Suppressor macrophage treated with lipopolysaccharide for 4 hours (primary cell): ENCODE measurements at places on chromosomes 11 and 22.
A peak's percentile ranks its signal among the peaks of the same experiment; 100 is the strongest.

- DNase-seq, result no peak
These were observed 60.3 kb downstream of the SIK3 start for GRCh38 chr11:117037975-117038350.

DNA sequence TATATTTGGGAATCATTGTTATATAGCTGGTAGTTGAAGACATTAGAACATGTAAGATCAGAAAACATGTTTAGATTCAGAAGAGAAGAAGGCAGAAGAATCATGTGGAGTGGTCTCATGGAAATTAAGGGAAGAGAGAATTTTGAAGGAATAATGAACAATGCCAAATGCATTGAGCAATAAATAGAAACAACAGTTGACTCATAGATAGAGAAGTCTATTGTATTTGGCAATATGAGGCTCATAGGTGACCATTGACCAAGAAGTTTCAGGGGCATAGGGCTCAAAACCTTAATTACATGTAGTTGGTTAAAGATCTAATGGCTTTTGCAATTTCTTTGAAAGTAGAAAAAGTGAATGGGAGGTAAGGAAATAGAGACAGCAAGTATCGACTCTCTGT lies 123.9 kb downstream of the PAX6 start:
- no peak for DNase-seq

- no peak for DNase-seq
These were observed 769.1 kb upstream of the LUZP2 start for GRCh38 chr11:23727794-23728193.

GRCh38 chr11:104964247-104964646 lies 4.1 kb downstream of the CASP4 start:
- DNase-seq, result no peak

- DNase-seq, result peak; percentile 63
These were observed 25.4 kb downstream of the TP53AIP1 start for GRCh38 chr11:128917144-128917724.

- no peak for DNase-seq
These were observed 9.6 kb upstream of the CERK start for GRCh38 chr22:46747646-46748045.

DNA sequence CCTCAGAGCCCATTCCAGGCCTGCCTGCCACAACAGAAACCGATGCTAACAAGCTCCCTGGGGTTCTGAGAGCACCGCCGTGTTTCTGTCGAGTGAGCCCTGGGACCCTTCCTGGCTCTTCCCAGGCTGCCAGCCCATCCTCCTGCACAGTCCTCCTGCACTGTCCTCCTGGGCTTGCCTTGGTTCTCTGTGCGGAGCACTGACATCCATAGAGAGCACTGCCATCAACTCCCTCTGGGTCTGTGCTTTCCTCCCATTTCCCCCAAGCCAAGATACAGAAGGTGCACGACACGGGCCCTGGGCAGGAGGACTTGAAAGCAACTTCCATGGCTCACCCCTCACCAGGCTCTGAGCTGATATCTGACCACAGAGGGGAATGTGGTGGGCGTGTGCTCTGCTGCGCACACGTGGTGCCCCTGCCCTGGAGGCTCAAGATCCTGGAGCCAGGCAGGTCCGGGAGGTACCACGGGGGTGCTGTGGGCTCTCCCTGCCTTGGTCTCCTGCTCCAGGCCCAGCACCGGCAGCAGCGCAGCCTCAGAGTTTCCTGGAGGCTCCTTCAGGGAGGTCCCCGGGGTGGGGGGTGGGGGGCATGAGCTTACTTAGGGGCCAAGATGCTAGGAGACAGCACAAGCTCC lies 304.2 kb downstream of the BRD1 start:
- no peak for DNase-seq

DNA sequence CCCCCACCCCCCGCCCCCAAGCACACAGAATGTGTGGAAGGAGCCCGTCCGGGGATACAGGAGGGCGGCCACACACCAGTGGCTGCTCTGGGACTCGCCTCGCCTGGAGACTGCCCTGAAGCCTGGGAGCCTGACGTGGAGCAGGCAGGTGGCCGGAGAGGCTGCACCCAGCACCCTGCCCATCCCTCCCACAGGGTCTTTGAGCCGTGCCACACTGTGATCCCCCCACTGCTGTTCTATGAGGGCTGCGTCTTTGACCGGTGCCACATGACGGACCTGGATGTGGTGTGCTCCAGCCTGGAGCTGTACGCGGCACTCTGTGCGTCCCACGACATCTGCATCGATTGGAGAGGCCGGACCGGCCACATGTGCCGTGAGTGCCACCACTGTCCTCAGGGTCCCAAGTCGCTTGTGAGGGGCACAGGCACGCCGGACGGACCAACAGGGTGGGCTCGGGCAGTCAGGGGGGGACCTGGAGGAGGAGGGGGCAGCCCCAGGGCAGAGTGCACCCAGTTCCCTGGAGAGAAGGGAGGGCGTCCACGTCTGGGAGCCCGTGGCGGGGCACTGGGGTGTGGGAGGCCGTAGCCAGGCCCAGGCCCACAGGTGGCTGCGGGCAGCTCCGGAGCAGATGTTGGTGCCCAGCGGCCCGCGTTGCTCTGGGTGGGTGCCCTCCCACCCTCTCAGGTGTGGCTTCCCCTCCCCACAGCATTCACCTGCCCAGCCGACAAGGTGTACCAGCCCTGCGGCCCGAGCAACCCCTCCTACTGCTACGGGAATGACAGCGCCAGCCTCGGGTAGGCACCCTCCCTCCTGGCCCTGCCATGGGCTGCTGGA lies 27.0 kb upstream of the MUC5B start:
- DNase-seq, result no peak

- DNase-seq, result peak; percentile 43
These were observed 37.8 kb upstream of the SORL1 start for GRCh38 chr11:121414141-121414913.
